Astrocyte of the spinal cord (primary cell): ENCODE measurements at places on chromosomes 11 and 22.

DNA sequence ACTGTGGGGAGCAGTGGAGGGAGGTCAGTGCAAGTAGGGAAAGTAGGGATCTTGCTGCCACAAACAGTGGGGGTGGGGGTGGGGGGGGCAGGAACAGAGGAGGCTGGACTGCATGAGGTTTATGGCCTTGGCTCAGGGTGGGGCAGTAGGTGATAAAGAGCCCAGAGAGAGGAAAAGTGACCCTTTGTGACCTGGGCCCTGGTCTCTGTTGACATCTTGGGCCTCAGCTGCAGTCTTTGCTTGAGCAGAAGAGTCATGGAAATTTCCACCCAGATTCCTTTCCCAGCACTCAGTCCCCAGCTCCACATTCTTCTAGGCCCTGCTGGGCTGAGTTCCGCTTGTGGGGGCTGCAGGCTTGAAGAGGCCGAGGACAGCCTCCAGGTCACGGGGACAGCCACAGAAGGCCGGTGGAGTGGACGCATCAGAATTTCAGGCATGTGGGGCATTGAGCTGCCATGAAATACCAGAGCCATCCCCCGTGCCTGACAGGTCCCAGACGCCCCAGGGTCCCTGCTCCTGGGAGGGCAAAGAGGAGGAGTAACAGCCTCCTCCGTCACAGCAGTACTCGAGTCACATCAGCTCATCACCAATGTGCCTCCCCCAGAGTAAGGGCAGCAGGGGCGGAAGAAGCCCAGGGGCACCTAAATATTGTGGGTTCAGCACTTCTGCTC is 9.7 kb upstream of the MALAT1 start:
- peak; percentile 89 for DNase-seq

- no peak for DNase-seq
These were observed 615.5 kb downstream of the NTM start for GRCh38 chr11:131985846-131986301.

DNA sequence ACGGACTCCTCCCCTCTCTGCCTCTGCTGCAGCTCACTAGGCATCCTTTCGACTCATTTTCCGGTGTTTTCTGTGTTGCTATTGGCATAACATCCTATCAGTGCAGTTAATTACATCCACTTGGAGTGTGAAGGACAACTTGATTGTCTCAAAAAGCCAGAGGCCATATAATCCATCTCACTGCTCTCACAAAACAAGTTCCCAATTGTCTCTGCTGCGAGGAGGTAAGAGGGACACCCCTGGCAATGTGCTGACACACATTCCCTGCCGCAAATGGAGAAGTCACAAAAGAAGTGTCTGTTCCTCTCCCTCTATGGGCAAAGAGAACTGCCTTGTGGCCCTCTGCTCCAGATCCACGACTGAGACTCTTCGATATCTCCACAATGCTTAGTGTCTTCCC is 618.4 kb downstream of the OPCML start:
- DNase-seq = no peak

GRCh38 chr22:17753401-17753989 is 20.8 kb downstream of the BID start:
- peak; percentile 37 for DNase-seq

DNA sequence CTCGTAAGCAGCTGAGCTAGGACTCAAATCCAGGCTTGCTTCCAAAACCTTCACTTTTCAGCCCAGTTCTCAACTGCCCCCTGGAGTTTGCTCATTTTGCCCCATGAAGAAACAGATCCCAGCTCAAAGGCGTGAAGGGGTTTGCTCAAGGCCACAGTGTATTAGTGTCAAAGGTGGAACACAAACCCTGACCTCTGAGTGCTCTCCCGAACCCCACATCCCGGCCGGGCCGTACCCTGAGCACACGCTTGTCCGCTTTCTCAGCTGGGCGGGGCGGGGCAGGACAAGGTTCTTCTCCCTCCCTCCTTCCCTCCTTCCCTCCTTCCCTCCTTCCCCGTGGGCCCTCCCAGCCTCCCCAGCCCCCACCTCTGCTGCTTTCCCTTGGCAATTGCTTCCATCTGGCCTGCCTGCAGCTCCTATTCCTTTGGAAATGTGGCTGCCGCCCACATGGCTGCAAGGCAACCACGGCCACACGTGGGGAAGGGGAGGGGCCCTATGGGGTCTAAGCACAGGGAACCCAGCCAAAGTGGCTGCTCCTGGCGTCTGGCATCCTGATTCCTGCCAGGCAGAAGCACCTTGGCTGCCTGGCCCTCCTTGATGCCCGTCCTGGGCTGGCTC is 4.1 kb downstream of the ST3GAL4 start:
- DNase-seq = peak; percentile 33
